ENCODE measurements at places on chromosomes 7 and 10. TPM values are rescaled to one million over a fixed set of nuclear protein-coding genes. Genes with fewer than 3 reads are reported as not detected.

Gene EPO
- not detected for total RNA-seq

GRCh38 chr10:93115661-93116383, 42.1 kb downstream of the CYP26A1 start:
- peak; percentile 5 for DNase-seq

- DNase-seq: no peak
Observed at GRCh38 chr7:36658335-36659171, 65.7 kb downstream of the AOAH start.

DNA sequence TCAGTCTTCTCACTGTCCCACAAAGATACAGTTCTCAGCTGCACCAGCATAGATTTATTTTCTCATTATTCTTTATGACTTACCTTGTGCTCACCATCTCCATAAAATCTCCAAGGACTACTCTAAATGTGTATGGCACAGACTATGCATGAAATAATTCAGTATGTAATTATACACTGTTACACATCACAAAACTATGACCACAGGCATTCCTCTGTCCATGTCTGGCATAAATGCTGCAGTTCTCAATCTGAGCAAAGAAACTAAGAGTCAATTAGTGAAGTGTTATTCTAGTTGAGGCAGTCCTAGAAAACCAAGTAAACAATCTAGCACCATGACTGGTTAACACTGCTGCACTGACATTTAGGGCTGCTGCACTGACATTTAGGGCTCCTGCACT, 2.7 kb downstream of the CYCS start:
- DNase-seq: no peak

All from dorsolateral prefrontal cortex (tissue), 122 donors.